ENCODE measurements at places on chromosomes 5 and 9.

DNA sequence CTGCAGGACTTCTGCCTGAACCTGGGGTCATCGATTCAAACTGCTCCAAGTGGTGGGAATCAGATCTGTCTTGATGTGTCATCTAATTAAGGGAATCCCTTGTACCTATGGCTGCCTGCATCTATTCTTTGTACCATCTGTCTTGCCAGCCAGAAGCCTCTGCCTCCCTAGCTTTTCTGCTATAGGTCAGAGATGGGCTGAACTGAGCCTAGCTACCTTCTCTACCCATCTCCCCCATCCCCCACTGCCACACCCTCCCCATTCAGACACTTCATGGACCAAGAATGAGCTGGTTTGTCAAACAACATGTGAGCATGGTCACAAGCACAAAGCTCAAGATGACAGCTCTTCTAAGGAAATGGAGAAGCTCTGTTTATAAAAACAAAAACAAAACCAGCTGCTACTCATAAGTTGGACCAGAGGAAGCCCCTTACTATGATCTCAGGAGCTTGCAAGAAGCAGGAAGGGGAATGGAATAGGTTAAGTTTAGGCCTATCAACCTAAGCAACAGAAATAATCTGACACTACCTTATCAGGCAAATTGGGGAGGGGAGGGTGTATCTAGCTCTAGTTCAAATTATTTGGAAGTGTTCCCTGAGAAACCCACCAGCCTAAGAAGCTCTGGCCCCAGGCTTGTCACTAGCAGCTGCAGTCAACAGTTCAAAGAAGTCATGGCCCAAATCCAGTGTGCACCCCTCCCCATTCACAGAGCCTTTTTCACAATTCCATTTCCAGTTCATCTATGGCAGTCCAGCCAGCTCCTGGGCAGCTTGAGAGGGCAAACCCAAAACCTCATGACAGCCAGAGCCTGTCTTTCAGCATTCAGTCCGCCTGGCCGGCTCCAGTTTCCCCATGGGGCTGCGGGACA, 29.9 kb downstream of the SKP1 start:
- DNase-seq = no peak

DNA sequence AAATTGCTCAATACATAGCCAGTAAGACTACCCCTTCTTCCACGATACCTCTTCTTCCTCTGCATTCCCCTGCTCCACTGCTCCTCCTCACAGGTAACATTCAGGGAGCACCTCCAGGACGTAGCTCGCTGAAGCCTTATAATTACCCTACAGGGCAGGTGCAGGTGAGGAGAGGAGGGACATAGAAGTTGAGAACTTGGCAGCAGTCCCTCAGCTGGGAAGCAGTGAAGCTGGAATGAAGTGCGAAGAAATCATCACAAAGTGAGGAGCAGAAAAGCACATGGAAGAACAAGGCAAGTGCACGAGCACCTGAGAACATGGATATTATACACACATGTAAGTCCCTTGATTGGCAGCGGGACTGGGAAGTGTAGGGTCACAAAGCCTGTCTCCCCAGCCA, 118.2 kb downstream of the HSD17B3 start:
- no peak for DNase-seq

- DNase-seq = no peak
These were observed 8.7 kb upstream of the INSYN2B start for GRCh38 chr5:169988947-169989346.

DNA sequence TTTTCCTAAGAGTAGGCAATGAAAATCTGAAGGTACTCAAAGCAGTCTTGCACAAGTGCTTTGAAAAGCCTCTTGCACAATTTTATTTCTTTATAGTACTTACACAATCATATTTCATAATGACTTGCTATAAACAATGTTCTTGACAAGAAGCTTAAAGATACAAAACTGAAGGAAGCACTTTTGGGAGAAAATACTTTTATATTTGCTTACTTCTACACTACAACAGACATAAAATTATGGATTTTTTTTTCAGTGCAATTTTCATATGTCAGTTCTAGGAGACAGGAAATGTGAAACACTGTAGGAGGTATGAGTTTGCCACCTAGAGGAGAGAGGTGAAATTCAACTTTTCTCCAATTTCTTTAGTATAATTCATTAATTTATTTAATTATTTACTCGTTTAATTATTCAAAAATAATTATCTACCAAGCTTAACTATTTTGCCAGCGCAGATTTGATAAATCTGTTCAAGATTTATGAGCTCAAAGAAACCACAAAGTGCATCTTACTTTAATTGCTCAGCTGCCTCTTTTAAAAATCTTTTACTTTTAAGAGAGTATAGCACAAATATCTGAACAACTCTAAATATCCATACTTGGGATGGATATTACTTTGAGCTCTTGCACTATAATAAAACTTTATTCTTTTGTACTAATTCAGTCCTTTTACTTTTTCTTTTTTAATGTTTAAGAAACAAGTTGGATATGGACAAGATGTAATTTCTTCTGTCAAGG, 29.0 kb upstream of the CDKN2B start:
- DNase-seq = no peak

DNA sequence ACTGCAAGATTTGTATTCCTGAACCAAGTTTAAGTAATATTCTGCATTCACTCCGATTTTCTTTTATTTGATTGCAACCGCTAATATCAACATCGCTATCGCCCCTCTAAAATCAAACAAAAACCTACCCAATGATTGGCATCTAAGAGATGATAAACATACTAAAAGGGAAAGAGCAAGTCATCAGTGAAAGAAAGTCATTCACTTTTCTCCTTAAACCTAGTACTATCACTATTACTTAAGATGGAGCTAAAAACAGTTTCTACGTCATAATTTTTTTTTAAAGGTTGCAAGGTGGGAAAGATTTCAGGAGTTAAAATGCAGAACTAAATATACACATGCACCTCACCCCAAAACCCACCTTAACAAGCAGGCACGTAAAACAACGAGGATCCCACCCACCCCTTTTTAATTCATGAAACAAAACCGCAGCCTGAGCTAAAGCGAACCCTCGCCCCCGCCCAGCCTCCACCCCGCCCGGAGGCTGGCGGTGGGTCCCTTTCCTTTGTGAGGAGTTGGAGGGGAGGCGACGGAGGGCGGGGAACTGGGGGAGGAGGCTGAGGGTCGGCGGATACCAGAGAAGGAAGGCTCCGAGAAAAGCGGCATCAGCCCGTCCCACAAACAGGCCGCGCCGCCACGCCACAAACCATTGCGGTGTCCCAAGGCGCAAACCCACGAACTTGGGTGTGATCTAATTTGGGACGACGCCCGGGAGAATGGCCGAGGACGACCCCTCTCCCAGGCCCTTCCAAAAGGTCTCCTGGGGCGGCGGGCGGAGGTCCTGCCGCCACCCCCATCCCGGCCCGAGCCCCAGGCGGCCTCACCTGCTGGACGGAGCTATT, 861 bp downstream of the UBQLN1 start:
- DNase-seq = peak; percentile 72

DNA sequence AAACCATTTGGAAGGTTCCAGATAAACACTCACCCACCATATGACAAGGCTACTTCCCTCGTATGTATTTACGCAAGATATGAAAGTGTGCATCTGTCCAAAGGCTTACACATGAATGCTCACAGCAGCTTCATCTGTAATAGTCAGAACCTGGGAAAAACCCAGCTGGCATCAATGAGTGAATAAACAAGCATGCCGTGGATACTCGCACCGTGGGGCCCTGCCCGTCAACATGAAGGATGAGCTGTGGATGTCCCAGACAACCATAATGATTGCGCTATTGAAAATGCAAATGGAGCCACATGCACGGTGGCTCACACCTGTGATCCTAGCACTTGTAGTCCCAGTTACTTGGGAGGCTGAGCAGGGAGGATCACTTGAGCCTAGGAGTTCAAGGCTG, 60.6 kb upstream of the FCN1 start:
- no peak for DNase-seq

DNA sequence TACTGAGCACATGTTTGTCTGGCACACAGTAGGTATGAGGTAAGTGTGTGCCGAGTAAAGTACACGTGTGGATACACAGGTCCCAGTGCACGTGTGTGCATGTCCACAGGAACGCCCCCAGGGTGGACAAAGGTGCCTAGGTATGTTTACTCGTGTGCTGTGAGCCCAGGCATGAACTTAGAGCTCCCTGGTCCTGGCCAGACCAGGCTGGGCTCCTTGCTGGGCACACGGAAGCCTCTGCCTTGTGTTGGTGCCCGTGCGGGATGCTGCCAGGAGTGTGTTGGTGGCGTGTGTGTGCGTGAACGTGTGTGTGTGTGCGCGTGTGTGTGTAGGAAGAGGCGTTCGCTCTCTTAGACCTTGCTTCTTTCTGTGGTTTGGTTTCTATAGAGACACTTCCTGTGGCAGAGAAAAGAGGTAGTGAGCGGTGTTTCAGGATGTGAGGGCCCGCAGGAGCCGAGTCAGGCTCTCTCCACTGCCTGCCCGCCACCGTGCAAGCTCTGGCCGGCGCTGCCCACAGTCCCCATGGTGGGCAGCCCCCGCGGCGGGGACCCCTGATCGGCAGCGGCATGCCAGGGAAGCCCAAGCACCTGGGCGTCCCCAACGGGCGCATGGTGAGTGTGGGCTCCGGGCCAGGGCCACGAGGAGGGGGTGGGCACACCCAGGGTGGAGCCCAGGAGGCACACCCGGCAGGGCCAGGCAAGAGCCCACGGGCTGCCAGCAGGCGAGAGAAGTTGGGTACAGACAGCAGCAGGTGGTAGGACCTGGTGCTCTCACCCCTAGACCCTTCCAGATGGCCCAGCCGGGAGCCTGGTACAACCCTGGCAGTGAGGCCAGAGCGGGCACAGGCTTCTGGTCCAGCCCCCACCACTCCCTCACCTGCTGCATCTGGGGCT, at the start of gene RGS14:
TSS of gene RGS14 (plus strand) at position 466 of the 893 bp plus-strand sequence. CDS start at position 567, 101 bp downstream.
- DNase-seq = peak; percentile 70

- DNase-seq = no peak
These were observed 9.6 kb upstream of the NME5 start for GRCh38 chr5:138148811-138149210.

DNA sequence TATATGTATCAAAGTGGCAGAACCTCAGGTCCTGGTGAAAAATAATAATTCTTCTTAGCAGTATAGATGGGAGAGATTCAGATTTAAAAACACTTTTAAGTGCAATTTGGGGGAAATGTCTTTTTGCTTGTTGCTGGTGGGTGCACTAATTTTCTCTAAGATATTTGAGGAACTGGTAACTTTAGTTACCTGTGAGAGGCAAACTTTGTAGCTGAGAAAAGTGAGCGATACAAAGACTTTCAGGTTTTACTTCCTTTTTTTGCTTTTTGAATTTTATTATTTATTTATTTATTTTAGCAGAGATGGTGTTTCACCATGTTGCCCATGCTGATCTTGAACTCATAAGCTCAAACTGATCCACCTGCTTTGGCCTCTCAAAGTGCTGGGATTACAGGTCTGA, 303.1 kb upstream of the PTGER4 start:
- DNase-seq = no peak

DNA sequence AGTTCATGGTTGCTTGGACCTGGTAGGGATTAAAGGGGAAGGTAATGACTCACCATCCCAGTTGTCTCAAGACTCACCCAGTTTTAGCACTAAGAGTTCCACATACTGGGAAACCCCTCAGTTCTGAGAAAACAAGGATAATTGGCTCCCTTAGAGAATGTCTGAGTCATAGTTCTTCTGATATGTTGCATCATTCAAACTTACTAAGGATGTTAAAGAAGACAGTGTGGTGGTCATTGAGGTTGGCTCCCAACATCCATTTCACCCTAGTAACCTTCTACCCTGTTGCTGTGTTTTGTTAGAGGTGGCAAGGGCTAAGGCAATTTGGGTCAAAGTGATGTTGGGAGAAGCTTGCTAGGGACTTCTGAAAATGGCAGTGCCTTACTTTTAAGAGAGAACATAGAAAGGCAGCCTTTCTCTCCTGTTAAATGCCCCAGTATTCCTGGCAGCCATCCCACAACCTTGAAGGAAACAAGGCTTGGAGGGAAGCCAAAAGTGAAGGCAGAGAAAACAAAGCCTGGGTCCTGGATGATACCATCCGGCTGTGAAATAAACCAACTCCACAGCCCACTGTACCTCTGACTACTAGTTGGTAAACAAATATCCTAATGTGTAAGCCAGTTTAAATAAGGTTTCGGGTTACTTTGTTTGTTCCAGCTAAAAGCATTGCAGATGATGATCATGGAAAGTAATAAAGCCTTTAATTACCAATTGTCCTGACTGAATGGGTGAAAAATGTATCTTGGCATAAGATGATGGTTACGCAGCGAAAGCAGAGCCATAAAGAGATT, 80.4 kb upstream of the ADAMTSL1 start:
- no peak for DNase-seq

DNA sequence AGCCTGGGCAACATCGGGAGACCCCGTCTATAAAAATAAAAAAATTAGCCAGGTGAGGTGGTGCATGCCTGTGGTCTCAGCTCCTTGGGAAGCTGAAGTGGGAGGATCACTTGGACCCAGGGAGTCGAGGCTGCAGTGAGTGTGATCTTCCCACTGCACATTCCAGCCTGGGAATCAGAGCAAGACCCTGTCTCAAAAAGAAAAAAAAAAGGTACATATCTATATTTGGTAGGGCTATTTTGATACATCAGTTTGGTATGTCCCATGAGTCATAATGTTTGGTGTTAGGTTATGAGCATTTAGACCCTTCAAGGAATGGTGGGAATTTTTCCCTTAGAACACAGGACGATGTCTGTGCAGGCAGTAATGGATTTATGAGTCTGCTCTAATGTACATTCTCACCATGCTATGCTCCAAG, 55.3 kb upstream of the POU4F3 start:
- DNase-seq = no peak

GRCh38 chr5:14959399-14960119, 88.0 kb upstream of the ANKH start:
- DNase-seq = no peak

DNA sequence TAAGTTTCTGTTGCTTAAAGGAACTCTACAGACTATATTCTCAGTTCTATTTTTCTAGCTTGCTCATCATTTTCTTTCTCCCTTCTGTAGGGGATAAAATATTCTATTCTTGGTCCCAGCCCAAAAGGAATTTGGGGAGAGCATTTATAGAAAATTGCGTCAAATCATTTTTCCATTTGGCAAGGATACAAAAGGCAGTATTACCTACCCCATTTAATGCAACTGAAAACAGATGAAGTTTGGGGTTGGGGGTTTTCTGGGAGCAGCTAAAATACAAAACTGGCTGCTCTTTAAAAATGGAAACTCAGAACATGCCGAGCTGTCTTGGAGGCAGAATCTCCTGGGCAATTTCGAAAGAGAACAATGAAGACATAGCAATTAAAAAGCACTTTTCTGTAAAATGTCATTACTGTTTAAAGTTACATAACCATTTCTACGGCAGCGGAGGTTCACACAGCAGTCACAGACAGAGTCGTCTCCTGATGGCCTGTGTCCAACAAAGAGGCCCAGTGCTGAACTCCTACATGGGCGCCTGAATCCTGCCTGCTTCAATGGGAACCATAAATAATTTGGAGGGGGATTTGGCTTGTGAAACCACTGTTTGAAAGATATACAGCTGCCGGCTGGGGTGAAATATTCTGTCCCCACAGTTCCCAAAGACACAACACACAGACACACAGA, 152.4 kb downstream of the BRINP1 start:
- no peak for DNase-seq

- no peak for DNase-seq
These were observed 27.5 kb downstream of the SLIT3 start for GRCh38 chr5:169273451-169273850.

GRCh38 chr5:36900283-36900682, 23.7 kb downstream of the NIPBL start:
- DNase-seq = no peak

GRCh38 chr9:136714096-136714892, 1.9 kb downstream of the DIPK1B start:
- DNase-seq = no peak

- no peak for DNase-seq
These were observed 24.5 kb upstream of the IDNK start for GRCh38 chr9:83598487-83598886.
